Fibroblast of gingiva (primary cell): ENCODE measurements at places on chromosomes 16 and 17.

DNA sequence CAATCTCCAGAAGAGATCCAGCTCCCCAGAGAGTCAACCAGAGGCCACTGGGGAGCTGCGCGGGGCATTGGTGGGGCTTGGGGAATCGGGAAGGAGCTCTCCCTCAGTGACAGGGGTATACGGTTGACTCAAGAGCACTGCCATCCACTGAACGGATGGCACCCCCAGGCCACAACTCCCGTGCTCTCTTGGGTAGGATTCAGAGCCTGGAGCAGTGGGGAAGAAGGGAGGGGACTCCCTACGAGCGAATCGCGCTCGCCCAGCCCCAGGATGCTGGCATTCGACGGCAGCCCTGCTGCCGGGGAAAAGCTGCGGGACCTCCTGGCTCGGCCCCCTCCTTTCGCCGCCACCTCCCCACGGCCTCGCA lies 473 bp upstream of the TPPP3 start:
- no peak for DNase-seq

DNA sequence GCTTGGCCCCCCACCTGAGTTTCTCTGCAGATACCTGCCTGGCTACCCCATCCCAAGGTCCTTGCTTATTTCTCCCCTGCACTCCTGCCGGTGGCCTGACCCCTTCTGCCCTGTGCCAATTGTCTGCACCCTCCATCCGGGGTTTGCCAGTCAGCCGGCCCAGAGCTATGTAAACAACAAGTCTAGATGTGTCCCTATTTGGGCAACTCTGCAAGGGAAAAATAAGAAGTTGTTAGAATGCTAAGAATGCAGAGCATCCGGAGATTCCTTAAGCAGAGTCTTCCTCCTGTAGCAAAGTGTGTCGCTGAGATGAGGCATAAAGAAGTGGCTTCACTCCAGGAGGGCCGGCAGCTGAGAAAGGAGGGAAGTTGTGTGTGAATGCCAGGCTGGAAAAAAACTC lies 46.6 kb downstream of the RGS9 start:
- peak; percentile 41 for DNase-seq

- peak; percentile 39 for DNase-seq
These were observed 184.2 kb downstream of the COPRS start for GRCh38 chr17:31674717-31675349.

DNA sequence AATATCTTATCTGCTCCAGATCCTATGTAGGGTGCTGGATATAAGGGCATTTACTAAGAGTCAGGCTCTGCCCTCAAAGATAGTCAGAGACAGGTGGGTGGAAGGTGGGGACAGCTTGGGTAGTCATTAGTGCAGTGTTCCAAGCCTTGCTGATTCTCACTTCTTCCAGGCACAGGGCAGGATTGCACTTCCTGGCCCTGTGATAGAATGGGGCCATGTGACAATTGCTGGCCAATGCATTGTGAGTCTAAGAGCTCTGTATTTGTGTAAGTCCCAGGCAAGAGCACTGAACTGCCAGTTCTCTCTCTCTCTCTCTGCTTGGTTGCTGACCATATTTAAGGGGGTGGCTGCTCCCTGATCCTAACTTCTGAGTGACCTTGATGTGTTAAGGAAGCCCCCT lies 112.1 kb downstream of the C16orf78 start:
- no peak for DNase-seq

- peak; percentile 21 for DNase-seq
These were observed 48.1 kb downstream of the MYO1D start for GRCh38 chr17:32828822-32829221.

GRCh38 chr16:3202903-3203539 lies 15.0 kb downstream of the OR1F1 start:
- no peak for DNase-seq

GRCh38 chr17:21286066-21286770 lies 1.7 kb downstream of the MAP2K3 start:
- peak; percentile 98 for DNase-seq

DNA sequence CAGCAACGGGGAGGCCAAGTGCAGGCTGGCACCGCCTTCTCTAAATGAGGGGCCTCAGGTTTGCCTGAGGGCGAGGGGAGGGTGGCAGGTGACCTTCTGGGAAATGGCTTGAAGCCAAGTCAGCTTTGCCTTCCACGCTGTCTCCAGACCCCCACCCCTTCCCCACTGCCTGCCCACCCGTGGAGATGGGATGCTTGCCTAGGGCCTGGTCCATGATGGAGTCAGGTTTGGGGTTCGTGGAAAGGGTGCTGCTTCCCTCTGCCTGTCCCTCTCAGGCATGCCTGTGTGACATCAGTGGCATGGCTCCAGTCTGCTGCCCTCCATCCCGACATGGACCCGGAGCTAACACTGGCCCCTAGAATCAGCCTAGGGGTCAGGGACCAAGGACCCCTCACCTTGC lies 18.5 kb downstream of the NGFR start:
- no peak for DNase-seq

- no peak for DNase-seq
These were observed 16.2 kb upstream of the XYLT2 start for GRCh38 chr17:50329716-50330115.

- DNase-seq = no peak
These were observed 20.4 kb downstream of the NFE2L1 start for GRCh38 chr17:48068491-48068961.

GRCh38 chr17:13398091-13398490 lies 203.6 kb downstream of the HS3ST3A1 start:
- no peak for DNase-seq

DNA sequence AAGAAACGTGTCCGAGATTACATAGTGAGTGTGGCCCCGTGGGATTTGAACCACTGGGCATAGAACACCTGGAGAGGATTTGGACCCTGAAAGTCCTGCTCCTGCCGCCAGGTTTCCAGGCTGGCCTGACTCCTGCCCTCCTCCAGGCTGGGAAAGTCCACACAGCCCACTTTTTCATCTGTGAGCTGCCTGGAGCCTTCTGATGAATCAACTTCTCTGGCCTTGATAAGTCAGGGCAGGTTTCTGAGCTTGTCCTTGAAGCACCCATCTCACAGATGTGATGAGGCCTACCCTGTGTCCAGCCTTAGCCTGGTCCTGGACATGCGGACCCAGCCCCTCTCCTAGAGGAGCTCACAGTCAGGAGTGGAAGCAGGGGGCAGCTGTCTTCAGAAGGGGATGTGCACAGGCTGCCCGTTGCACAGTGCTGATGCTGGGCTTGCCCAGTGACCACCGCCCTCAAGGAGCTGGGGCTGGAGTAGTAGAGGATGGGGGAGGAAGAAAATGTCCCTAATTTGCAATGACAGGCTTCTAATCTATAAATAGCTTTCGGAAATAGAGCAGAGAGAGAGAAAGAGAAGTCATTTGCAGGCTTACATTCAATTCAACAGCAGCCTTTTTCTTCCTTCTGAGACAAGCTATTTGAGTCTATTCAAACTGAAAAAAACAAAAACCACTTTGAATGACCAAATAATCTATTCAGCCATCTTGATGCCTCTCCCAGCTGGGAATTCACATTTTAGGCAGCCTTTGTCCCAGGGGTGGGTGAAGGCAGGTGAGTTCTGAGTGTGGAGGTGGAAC lies 73.5 kb upstream of the DNAJA2 start:
- no peak for DNase-seq

DNA sequence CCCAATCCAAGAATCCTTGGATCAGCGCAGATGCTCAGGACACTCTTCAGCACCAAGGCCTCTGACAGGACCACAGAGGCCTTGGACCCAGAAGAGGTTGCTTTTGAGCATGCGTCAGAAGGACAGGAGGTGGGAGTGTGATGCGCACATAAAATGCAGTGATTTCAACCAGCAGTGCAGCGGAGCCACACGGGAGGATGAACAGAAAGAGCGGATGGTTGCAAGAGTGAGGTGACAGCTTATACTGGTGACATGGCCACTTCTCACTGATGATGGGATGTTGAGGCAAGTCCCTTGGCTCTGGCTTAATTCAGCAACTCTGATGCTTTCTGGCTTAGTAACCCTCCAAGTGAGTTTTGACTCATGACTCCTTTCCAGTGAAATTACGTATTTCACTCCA lies 25.2 kb upstream of the ERN1 start:
- DNase-seq = no peak

- DNase-seq = no peak
These were observed 3.9 kb downstream of the TELO2 start for GRCh38 chr16:1497014-1497598.

DNA sequence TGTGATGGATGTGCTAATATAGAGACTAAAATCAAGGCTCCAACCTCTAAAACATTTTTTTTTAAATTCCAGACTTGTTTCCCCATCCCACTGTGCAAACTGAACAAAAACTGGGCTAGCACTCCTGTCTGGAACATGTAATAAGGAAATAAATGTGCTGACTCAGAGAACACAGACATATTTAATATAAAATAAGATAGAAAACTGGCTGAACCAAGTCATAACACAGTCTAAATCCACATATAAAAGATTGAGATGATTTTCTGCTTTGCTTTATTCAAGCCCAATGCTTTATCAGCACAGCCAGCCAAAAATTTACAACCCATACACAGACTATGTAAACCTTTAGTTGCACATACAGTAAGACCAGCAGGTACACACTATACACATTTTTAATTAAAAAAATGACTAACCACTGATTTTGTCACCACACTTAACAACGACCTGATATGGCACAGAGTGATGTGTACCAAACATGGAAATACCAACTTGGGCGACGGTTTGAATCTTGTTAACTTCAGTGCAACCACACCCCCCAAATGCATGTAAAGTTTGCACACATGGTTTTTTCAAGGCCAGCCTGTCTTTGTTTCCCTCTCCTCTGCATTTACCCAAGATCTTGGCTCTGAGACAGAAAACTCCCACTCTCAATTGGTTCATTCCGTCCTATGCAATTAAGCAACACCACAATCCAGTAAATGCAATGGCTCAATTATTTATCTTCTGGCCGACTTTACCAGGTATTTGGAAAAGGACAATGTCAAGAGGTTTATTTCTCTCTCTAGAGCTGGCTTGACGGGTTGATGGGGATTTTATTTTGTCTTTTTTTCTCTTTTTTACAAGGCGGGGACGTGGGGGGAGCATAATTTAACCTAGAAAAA lies 1.2 kb downstream of the STAT3 start:
- DNase-seq = peak; percentile 84

- no peak for DNase-seq
These were observed 626.6 kb upstream of the SOX9 start for GRCh38 chr17:71494062-71494855.

- no peak for DNase-seq
These were observed 15.1 kb downstream of the FAM117A start for GRCh38 chr17:49748791-49749190.

- DNase-seq = peak; percentile 34
These were observed 65.4 kb downstream of the MRC2 start for GRCh38 chr17:62692721-62693431.

DNA sequence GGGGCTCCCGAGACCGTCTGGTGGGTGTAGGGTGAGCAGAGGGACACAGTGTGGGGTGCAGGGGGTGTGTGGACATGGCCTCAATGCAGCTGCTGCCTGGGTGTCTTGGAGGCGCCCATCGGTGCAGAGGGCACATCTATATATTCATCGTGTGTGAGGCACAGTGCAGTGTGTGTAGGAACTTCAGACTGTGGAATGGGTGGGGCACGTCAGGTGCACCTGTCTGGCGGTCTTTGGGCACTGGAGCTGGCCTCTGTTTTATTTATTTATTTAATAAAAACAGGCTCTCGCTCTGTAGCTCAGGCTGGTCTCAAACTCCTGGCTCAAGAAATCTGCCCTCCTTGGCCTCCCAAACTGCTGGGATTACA lies 16.8 kb downstream of the LASP1 start:
- DNase-seq = no peak

- DNase-seq = no peak
These were observed 117.4 kb downstream of the PHKB start for GRCh38 chr16:47578573-47578972.

DNA sequence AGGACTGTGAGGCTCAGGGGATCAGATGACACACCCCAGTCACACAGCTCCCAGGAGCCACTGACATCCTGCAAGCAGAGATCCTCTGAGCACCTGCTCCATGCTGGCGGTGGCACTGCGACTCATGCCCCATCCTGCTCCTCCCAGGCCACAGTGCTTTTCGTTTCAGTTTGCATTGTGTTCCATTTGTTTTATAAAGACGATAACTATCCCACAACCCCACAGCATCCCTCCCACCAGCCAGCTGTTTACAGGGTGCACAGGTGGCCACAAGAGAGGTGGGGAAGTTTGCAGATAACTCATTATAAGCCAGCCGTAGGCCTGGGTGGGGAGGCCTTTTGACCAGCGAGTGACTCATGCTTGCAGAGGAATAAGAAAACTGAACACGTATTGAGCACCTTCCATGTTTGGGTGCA lies 28.2 kb downstream of the BCO1 start:
- DNase-seq = no peak

GRCh38 chr17:6374761-6375312 lies 60.1 kb downstream of the AIPL1 start:
- DNase-seq = no peak

DNA sequence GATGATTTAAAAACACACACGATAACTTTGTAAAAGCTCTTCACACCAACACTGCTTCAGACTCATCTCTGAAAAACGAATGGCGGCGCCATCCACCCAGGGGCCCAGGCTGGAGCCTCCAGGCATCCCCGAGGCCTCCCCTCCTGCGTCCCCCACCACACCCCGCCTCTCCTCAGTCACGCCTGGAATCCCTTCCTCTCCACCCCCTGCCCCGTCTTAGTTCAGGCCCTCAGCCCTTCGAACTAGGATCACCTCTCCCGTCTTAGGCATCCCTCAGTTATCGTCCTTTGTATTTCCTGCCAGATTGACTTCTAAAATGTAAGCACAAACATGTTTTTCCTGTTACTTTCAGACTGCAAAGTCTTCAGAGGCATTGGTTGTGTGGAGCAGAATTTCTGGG lies 58.3 kb downstream of the NDEL1 start:
- DNase-seq = no peak

- DNase-seq = no peak
These were observed 25.5 kb downstream of the TIMM22 start for GRCh38 chr17:1022278-1023024.

GRCh38 chr17:50890675-50891516 lies 24.7 kb upstream of the TOB1 start:
- DNase-seq = no peak

DNA sequence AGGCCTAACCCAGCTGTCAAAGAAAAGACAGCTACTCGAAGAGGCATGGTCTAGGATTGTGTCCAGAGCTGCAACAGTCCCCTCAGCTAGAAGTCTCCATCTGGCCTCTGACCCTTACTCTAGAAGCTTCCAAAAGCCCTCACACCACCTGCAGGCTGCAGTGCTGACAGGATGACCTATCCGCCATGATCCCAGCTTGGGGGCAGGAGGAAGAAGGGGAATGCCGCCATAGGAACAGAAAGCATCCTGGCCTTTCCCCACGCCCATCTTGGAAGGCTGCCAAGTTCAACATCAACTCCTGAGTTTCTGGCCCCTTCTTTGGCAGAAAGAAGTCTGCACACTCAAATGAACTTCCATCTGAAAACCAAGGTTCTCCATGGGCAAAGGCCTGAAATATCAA lies 3.1 kb upstream of the KRT36 start:
- DNase-seq = no peak
